ENCODE measurements at places on chromosomes 4 and X.

DNA sequence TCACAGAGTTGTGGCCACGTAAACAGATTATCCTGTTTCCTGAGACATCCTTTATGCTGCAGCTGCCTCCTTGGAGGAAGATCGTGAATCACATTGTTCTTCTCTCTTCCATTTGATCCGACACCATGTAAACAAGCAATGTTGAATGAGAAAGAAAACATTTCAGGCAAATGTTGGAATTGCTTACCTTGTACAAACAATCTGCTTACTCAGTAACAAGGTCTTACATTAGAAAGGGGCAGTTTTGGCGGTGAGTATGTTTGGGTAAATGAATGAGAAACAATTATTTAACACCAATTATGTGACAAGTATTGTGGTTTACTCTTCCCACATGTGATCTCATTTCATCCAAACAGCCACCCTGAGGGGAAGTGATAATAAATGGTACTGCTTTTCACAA, 637.8 kb downstream of the RAB28 start:
- no peak for DNase-seq

- DNase-seq, result no peak
Measured at GRCh38 chrX:53511322-53511721, 77.2 kb upstream of the HSD17B10 start.

- no peak for DNase-seq
Measured at GRCh38 chrX:131816551-131817136, 206.5 kb upstream of the STK26 start.

DNA sequence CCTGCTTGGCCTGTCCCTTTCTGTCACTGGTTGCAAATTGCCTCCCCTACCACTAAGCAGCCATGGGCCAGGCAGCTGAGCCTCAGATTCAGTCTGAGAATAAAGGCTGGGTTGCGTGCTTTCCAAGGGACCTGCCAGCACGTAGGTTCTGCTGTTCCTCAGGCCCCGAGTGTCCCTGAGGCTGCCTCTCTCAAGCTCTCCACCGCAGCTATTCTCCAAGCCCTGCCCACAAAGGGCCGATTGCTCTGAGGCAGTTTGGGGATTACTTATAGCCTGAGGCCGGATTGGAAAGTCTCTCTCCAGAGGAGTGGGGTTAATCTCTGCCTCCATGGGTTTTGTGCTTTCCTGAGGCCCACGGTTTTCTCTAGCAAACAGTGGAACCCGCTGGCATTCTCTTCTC, 590.7 kb downstream of the BCOR start:
- no peak for DNase-seq

DNA sequence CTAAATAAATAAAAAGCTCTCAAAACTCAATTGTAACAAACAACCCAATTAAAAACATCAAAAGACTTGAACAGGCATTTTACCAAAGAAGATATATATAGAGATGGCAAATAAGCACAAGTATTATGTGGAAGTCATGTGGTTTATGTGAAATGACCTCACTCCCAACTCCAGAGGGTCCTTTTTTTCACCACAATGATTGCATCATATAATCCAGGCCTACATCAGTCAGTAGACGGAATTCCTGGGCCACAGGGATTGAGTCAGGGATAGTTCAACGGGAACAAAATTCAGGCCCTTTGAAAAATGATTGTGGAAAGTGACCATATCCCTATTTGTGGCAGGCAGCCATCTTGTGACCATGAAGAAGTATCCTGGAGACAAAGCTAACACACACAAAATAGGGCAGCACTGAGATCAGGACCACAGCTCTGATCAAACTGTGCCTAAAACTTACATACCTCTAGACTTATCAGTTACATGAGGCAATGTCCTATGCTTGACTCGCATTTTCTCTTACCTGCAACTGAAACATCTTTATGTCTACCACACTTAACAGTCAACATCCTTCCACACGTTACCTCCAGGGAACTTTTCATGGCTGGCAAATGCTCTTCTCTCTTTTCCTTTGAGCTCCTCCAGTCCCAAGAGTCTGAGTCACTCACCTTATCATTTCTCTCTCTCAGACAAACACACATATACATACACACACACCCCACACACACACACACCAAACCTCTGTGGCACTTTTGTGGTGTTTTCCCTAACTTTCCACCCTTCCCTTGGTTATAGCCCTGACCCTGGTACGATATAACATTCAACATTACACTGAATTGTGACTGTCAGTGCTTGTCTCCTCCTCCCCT, 113.5 kb downstream of the PHF8 start:
- DNase-seq, result no peak
